ENCODE measurements at places on chromosomes 1 and 21.

DNA sequence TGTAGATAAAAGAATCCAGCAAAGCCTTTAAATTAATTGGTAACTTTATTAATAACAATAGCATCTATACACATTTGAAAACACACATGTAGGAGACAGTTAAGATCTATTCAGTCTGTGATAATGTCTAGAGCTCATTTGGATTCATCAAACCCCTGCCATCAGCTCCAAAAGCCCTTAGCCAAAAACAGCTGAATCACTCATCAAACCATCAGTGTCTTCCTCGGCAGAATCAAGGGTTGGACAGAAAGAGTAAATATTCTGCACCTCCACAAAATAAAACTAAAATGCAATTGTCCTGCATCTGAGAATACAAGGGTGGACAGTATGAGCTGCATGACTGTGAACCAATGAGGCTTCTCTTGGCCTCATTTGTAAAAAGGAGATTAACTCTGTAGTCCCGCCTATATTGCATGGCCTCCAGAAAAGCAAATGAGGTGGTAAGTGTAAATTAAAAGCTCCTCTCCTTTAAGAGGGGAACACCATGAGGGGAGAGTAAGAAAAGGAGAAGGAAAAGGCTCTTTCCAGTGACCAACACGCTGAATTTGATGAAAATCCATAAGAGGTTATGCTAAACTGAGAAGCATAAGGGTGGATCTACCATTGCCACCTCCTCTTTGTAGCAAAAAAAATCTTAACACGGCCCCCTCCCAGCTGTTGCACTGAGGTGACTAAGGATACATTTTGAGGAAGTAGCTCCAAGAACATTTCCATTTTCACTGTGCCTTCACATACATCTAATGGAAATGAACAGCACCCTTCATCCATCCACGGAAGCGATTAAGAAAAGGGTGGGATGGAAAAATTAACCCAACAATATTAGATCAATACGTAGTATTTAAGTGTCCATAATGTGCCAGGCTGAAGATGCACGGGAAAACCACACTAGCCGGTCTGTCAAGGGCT, 14.7 kb upstream of the BOLA1 start:
- no peak for DNase-seq

GRCh38 chr1:184242507-184242943, 144.3 kb upstream of the C1orf21 start:
- no peak for DNase-seq

DNA sequence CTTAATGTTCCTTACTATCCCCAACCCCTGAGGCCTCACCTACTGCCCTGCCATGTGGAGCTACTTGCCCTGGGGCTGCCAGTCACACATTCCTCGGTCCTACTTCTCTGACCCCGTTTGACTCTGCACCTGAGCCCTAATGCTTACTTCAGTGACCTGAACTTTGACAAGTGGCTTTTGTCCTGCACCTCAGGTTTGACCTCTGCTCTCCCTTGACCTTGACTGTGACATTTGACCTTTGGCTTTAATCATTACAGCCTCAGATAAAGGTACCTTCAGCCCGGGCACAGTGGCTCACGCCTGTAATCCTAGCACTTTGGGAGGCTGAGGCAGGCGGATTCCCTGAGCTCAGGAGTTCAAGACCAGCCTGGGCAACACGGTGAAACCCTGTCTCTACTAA, 22.8 kb downstream of the MR1 start:
- no peak for DNase-seq

- DNase-seq, result no peak
Measured at GRCh38 chr1:69535490-69535889, 32.2 kb upstream of the LRRC7 start.

- no peak for DNase-seq
Measured at GRCh38 chr1:6329396-6329795, 64.2 kb downstream of the ACOT7 start.

GRCh38 chr21:37557261-37557950, 190.8 kb downstream of the DYRK1A start:
- DNase-seq, result no peak

- DNase-seq, result no peak
Measured at GRCh38 chr1:109950509-109950908, 34.1 kb upstream of the AHCYL1 start.

DNA sequence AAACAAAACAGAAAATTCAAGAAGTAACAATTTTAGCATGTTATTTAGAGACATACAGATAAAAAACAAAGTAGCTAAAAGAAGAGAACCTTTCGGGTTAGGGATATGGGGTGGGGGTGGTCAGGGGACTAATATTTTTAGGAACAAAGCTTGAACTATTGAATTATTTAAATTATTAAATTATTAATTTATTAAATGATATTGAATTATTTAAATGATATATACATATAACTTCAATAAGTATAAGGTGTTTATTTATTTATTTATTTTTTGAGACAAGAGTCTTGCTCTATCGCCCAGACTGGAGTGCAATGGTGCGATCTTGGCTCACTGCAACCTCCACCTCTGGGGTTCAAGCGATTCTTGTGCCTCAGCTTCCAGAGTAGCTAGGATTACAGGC, 36.0 kb downstream of the EIF2B3 start:
- no peak for DNase-seq

DNA sequence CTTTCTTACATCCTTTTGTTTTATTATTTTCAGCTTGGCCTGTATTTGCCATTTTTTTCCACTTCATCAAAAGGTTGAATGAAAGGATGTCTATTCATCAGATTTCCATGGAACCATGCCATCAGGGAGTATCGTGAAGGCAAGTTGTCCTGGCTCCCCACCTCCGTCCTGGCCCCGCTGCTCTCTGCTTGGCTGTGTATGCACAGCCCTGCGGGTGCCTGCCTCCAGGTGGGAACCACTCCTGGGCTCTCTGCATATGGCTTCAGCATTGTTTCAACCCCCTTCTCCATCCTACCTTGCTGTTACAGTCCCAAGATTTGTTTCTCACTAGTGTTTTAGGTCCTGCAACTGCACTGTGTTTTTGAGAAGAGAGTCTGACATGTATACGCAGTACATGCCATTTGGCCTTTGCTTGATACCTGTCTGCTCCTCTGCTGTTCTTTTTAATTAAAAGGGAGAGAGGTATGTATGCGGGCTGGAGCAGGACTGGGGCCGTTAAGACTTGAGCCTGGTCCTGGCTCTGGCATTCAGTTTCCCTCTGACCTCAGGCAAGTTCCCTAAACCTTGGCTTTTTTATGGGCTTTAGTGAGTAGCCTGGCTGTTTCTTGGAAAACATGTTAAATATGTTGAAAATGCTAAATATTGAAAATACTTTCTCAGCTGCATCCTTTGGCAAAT, 69.9 kb upstream of the GCLM start:
- DNase-seq, result no peak

DNA sequence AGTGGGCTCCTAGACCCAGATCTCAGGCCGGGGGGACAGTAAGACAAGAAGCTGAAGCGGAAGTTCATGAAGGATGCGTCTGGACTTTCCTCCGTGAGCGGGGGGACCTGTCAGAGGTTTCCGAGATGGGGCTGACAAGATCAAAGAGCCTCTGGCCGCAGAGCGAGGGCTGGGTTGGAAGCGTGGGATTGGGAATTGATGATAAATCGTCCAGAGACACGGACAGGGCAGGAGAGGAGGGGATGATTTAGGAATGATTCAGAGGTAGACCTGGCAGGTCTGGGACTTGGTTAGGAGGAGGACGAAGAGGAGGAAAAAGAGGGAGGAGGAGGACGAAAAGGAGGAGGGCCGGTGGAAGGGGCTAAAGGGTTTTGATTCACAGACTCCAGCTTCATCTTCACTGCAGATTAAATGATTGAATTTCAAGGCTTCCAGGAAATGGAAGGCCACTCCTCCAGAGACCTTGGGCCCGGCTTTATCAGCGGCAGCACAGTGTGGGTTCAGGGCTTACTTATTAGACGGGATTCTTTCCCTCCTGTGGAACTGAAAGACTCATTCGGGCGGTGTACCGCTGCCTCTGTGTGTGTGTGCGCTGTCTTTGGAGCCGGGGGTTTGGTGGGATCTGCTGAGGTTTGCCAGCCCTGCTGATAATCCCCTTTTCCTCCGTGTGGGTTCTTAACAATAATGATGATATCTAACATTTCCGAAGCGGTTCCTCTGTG, 85.7 kb upstream of the SLC45A1 start:
- DNase-seq, result no peak

- DNase-seq, result no peak
Measured at GRCh38 chr1:208231881-208232661, 12.1 kb downstream of the PLXNA2 start.

All from stimulated activated CD4-positive, alpha-beta T cell treated with anti-CD3 and anti-CD28 coated beads, Interleukin-2, amount 100 ng/mL, for 48 hours (primary cell).